D341Med (cell line): ENCODE measurements at places on chromosomes 3 and 15.
A peak's percentile ranks its signal among the peaks of the same experiment; 100 is the strongest.

DNA sequence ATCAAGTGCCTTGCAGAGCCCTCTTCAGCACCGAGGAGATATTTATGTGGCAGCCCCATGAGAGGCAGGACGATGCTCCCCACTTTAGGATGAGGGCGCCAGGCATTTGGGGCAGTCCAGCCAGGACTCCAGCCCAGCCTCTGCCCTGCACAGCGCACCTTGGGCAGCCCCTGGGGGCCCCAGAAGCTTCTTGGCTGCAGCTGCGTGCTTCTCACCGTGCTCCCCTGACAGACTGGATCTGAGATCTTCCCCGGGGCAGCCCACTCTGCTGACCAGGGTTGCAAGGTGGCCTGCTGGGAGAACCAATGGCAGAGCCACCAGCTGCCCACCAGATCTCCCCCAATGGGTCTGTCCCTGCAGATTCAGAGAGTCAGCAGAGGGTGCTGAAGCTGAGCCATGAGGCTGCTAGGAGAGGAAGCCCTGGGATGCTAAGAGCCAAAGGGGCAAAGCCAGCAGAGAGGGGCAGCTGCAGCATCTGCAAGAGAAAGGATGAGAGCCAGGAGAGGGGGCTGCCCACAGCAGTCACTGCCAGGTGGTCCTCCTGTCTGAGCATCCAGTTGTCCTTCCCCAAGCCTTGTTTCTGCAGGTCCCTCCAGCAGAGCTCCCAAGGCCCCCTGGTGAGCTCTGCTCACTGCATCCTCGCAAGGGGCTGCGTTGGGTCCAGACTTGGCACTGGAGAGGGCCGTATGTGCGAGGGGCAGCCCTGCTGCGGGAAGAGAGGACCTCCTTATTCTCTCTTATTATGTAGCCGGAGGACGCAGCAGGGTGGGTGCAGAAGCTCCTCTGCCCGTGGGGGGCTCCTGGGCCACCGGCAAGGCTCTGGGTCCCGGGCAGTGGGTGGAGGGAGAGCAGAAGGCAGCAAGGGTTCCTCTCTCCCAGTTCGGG is 14.7 kb upstream of the KLF13 start:
- no peak for DNase-seq

- DNase-seq, result no peak
Measured at GRCh38 chr3:46959161-46959511, 17.4 kb downstream of the CCDC12 start.

GRCh38 chr3:128504533-128504915 is 11.5 kb upstream of the GATA2 start:
- peak; percentile 10 for DNase-seq

DNA sequence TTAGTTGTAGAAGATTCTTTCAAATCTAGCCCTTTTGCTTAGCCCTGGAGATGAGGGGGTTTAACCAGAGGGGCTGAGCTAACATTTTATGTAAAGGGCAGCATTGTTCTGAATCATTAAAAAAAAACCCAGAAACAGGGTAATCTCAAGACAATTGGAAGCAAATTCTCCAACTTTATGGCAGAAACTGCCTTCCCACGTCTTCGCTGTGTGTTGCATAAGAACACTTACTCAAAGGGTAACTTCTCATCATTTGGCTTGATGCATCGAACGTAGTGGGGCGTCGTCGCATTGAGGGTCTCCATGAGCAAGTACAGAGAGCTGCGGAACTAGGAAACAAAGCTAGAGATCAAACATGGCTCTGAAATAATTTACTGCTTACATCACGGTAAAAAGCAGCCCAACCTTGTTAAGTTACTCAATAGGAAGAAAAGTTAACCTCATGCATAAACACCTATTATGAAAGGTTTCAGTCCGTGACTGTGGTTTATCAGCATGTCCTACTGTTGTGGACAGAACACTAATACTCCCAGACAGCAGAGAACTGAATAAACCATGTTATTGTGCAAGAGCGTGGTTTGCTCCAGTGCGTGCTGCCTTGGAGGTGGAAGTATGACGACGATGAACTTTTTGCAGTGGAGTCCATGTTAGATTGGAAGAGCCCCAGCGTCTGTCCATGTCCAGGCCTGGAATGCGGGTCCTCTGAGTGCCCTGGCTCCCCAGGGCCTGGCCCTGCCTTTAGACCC is 48.7 kb downstream of the MYO5C start:
- DNase-seq, result no peak

GRCh38 chr3:44289882-44290462 is 48.3 kb downstream of the TOPAZ1 start:
- no peak for DNase-seq

DNA sequence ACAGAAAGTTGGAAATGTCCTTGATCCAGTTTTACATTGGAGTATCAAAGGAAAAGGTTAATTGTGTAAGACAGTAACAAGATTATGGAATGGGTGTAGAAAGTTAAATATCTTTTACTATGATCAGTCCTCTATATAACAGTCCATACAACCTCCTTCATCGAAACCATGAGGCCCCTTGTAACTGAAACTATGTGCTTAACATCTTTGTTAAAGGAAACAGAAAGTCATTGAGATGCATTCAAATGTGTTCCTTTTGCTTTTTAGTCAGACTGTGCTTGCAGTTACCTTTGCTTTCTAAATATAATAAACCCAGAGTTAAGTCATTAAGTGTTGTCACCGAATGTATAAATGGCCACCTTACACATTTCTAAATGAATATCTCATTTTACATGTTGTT is 1298.5 kb downstream of the ROBO2 start:
- no peak for DNase-seq

- peak; percentile 53 for DNase-seq
Measured at GRCh38 chr3:69540706-69541581, 155.1 kb upstream of the FRMD4B start.

GRCh38 chr15:69579950-69580618 is 127.5 kb downstream of the RPLP1 start:
- DNase-seq, result no peak

- no peak for DNase-seq
Measured at GRCh38 chr3:10404876-10405275, 84.0 kb upstream of the SEC13 start.

- DNase-seq, result no peak
Measured at GRCh38 chr3:101544161-101544850, 17.4 kb upstream of the TRMT10C start.

DNA sequence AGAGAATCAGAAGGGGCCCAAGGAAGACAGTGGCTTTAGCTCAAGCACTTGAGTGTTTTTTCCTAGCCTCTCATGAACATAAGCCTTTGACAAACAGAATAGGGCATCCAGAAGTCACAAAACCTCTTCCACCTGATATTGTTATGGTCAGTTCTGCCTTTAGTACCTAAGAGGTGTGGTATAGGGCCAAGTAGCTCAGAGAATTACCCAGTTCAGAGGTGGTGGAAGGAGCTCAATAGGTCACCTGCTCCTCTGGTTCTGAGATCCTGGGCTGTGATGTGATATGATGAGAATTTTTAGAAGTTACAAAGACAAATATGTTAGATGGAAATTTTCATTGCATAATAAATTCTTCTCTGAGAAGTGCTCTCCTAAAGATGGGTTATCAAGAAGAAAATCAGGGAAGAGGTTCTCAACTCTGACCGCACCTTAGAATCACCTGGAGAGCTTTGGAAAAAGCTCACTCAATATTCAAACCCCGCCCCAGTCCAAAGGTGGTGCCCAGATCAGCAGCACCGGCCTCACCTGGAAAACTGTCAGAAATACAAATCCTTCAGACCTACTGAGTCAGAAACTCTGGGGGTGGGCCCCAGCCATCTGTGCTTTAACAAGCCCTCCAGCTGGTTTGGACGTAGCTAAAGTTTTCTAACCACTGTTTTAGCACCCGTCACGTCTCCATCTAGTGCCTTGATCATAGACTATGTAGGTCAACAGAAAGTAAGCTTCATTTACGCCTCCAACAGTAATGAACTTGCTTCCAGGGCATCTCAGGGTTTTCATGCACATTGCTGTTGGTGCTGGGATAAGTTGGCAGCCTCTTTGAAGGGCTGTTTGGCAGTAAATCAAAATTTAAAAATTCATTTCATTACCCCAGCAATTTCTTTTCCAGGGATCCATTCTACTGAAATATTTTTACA is 101.3 kb downstream of the MYH15 start:
- DNase-seq, result no peak
